ENCODE measurements at places on chromosomes 4 and X.

DNA sequence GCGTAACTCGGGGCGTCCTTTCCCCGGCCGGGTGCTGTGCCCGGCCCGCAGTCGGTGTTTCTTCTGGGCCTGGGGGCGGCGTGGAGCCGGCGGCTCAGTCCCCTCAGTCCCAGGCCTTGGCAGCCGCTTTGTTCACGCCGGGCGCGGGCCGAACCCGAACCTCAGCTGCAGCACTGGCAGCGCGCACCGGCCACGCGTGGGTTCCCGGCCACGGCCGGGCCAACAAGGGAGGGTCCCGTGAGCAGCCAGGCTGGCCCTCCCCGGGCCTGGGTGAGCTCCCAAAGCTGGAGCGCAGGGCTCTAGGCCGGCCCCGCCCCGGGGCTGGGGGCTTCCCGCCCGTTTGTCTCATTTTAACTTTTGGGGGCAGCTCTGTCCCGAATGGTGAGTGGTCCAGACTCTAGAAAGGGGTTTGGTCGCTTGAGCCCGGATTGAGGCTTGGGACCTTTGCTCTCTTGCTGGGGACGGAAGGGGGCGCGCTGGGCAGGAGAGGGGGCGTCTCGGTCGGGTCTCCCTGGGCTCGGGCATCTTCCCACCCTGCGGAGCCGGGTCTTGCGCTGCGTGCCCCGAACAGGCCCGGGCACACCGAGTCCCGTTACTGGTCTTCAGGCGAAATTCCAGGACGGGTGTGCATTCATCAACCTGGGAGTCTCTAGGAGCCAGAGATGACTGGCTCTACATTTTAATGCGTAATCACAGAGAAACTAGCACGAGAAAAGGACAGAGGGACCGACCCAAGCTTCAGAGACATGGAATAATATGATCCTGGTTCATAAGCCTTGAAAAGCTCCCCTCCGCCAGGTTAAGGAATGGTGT, 177.1 kb downstream of the CBR4 start:
- DNase-seq, result no peak

GRCh38 chr4:17662694-17663093, 48.3 kb downstream of the MED28 start:
- no peak for DNase-seq

DNA sequence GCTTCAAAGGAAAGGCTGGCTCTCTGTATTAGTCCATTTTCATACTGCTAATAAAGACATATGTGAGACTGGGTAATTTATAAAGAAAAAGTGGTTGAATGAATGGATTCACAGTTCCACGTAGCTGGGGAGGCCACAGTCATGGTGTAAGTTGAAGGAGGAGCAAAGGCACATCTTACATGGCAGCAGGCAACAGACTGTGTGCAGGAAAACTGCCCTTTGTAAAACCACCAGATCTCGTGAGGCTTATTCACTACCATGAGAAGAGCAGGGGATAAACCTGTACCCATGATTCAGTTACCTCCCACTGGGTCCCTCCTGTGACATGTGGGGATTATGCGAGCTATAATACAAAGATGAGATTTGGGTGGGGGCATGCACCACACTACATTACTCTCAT, 1486.6 kb downstream of the PCDH7 start:
- DNase-seq, result no peak

DNA sequence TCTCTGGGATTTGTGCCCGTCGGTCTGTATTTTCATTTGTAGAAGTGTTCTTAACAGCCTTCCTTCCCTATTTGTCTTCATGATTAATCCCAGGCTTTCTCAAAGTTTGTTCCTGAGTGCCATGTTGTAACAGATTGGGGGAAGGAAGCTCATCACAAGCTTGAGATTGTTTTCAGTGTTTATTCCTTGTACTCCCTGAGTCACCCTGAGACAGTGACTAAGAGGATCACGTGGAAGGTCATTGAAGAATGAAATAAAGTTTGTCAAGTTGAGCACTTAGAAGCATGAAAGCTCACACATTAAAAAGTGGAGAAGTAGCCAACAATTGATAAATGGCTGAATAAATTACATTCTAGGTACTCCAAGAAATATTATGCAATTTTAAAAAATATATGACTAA, 153.5 kb upstream of the FAM241A start:
- peak; percentile 26 for DNase-seq

GRCh38 chr4:76322236-76322635, 15.7 kb downstream of the STBD1 start:
- DNase-seq, result no peak

- DNase-seq, result no peak
Observed at GRCh38 chr4:112284166-112284565, 1.5 kb downstream of the TIFA start.

GRCh38 chr4:150784305-150784704, 202.4 kb downstream of the MAB21L2 start:
- no peak for DNase-seq

DNA sequence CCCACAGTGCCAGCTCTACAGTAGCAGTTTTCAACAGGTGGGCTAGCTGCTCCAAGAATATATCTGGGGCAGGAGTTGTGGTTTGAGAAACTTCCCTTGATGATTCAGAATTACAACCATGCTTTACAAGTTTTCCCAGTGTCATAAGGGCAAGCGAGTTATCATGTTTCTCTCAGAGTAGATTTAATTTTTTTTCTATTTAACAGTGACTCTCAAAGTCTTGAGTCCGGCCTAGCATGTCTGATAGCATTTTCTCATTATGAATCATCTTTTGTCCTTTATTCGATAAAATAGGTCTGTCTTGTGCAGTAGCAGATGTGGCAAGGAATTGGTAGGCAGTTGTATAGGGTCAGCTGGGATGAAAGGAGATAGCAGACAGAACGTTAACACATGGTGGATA, 62.2 kb upstream of the SPANXD start:
- DNase-seq, result no peak

DNA sequence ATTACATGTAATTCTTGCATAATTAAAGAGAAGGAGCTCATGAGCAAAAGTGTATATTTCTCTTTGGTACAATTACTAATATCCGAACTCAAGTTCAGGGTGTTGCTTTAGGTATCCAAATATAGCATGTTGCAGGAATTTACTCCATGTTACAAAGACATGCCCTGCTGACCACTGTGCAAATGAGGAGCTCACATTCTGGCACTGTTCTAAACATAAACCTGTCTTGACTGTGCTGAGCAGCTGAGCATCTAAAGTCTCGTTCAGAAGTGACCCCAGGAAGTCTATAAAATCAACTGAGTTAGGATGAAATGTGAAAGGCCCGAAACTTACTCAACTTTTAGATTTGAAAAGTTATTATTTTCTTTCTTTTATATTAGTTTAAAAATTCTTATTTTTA, 124.3 kb downstream of the STIM2 start:
- no peak for DNase-seq

GRCh38 chr4:105755375-105755774, 46.8 kb downstream of the GSTCD start:
- no peak for DNase-seq
